Inflammatory macrophage treated with lipopolysaccharide for 1 hour (primary cell): ENCODE measurements at places on chromosomes 2 and 18.

- peak; percentile 70 for DNase-seq
Measured at GRCh38 chr2:74502720-74503505, 3.5 kb upstream of the LBX2 start.

DNA sequence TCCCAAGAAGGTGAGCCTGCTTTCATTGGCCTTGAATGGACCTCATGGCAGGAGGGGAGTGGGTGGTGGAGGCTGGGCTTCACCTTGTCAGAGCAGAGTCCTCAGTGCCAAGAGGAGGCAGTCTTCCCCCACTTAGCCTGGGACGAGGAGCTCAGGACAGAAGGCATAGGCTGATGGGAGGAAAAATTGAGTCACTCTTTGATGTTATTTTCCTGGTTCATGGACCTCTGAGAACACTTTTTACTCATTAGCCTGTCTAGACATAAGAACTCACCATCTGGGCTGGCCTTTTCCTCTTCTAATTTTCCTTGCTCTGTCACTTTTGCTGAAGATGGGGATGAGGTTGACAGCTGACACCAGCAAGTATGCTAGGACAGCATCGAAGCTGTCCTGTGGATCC, 225.7 kb upstream of the TNP1 start:
- no peak for DNase-seq

GRCh38 chr2:235314371-235314930, 179.4 kb upstream of the AGAP1 start:
- no peak for DNase-seq

DNA sequence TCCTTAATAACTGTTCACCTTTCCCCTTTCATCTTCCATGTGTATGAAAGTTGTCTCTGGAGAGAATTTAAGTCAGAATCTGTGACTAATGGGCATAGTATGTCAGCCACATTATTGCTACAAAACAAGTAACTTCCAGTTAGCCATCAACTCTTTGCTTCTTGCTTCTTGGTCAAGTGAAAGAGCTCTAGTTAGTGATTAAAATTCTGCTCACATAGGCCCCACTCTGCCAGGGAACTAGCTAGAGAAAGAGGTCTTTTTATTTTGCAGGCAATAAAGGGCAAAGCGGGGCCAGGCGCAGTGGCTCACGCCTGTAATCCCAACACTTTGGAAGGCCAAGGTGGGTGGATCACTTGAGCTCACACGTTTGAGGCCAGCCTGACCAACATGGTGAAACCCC, 64.6 kb downstream of the COLEC12 start:
- DNase-seq: no peak

DNA sequence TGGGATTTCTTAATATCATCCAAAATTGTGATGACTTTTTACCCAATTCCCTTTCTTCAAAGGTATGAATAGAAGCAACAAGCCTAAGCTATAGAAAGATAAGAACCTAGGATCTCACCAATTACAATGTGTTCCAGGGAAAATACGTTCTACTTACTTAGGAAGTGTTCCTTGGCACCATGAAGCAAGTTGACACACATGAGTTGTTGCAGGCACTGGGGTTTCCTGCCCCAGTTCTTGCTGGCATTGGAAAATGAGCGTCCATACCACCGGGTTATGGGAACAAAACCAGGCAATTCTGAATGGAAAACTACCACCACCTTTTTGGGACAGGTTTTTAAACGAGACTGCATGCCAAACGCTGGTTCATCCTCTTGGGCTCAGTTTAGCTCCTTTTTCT, 46.2 kb downstream of the CCBE1 start:
- no peak for DNase-seq

- DNase-seq: no peak
Measured at GRCh38 chr2:176935543-176936102, 277.0 kb upstream of the HNRNPA3 start.

GRCh38 chr2:55371376-55371775, 48.3 kb downstream of the CCDC88A start:
- DNase-seq: peak; percentile 33

DNA sequence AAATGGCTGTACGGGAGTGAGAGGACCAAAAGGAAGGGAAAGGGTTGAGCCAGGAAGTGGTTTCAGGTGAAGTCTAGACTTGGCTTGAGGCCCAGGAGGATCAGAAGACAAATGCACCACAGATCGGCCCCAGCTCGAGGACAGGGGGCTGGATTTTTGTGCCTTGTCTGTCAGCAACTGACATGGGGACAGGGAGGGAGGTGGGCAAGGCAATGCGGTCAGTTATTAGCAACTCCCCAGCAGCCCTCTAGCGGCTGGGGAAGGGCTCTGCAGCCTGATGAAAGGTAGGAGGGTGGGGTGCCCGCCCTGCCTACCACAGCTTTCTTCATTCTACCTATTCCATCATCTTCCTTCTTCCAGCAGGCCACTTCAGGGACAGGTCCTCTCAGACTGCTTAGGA, 50.0 kb downstream of the CPO start:
- no peak for DNase-seq
